ENCODE measurements at places on chromosomes 16 and 17.

GRCh38 chr16:14003074-14003570 lies 68.0 kb upstream of the MRTFB start:
- peak; percentile 47 for DNase-seq

- no peak for DNase-seq
These were observed 42.8 kb downstream of the MEAK7 start for GRCh38 chr16:84461413-84462295.

GRCh38 chr17:55742272-55743102 lies 8.4 kb upstream of the PCTP start:
- DNase-seq = no peak

- peak; percentile 91 for DNase-seq
These were observed 40.8 kb downstream of the YPEL2 start for GRCh38 chr17:59372138-59372751.

DNA sequence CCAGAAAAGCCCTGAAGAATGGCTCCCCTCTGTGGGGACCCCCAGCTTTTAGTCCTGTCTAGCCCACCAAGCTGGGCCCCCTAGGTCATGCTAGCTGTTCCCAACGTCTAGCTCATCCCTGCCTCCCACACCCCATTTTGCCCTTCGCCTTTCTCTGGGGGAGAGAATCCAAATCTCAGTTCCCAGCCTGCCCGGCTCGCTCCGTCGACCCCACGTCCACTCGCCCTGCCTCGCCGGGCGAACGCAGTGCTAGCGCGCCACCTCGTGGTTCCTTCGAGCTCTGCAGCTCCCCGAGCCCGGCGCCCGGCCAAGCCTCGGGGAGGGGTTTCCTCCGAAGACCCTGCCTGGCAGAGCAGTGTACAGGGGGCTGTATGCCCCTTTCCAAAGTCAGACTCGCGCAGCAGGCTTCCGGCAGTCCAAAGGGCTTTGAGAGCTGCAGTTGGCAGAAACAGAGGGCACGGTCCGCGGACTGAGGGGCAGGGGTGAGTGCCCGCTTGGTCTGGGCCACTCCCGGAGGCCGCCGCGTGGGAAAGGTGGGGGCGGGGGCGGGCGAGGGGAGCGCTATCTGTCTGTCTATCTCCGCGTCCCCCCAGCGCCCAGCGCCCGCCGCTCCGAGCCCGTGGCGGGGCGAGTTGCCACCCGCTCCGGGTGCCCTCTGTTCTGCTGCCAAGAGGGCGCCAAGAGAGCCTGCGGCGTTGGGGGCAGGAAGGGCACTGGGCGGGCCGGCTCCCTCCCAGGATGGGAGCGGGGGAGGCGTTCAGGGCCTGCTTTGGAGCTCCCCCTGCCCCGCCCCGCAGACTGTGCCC lies 1.7 kb upstream of the DLX3 start:
- DNase-seq = peak; percentile 24

DNA sequence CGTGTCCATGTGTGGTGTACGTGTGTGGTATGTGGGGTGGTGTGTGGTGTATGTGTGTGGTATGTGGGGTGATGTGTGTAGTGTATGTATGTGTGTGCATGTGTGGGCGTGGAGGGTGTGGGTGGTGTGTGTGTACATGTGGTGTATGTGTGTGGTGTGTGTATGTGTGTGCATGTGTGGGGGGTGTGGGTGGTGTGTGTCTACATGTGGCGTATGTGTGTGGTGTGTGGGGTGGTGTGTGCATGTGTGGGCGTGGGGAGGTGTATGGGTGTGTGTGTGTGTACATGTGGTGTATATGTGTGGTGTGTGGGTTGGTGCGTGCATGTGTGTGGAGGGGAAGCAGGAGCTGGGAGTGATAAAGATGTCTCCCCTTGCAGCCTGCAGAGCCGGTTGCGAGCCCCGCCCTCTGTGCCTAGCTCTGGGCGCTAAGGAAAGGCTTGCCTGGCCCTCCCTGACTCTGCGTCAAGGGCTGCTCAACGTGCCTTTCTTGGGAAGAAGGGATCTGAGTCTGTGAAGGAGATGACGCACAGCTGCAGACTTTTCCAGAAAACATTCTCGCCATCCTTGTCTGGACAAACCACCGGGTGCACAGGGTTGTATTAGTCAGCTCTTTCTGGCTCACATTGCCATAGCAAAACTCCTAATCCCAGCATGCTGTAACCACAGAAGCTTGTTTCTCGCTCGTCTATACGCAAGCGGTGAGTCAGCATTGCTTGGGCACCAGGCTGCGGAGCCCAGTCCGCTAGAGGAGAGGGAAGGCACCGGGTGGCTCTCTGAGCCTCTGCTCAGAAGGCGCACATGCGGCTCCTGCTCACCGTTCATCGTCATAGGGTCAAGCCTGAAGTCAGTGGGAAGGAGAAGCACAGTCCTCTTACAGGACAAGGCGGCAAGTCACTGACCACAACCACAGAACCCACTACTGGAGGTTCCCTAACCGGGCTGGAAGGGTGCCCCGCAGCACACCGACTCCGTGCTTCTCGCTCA lies 2.0 kb upstream of the CD300H start:
- peak; percentile 94 for DNase-seq
